ENCODE measurements at places on chromosomes 11 and 22.

DNA sequence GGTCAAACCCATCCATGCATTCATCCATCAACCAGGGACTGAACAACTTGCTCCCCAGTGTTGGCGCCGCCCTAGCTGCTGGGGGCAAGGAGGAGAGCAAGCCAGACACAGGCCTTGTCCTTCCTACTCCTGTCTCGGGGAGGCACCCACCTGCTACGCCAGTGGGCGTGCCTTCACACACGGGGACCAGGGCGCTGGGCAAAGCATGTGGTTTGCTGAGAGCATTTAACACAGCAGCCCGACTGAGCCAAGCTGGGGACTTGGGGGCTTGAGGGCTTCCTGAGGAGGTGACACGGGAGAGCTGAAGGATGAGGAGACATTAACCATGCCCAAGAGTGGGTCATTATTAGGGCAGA is 30.6 kb downstream of the CACNA1I start:
- DNase-seq = no peak

DNA sequence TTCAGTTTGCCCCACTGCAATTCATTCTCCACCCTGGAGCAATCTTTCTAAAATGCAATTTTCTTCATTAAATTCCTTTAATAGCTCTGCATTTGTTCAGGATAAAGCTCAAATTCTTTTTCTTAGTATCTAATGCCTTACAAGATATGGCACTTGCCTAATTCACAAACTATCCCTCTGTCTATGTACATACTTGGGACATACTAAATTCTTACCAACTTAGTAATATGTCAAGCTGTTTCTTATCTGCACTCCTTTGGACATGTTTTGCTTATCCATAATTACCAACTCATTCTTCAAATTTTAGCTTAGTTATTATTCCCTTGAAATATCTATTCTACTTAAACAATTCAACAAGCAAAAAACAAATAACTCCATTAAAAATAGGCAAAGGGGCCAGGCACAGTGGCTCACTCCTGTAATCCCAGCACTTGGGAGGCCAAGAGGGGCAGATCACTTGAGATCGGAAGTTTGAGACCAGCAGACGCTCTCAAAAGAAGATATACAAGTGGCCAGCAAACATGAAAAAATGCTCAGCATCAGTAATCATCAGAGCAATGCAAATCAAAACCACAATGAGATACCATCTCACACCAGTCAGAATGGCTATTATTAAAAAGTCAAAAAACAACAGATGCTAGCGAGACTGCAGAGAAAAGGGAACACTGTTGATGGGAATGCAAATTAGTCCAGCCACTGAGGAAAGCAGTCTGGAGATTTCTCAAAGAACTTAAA is 96.9 kb downstream of the FAM76B start:
- no peak for DNase-seq

DNA sequence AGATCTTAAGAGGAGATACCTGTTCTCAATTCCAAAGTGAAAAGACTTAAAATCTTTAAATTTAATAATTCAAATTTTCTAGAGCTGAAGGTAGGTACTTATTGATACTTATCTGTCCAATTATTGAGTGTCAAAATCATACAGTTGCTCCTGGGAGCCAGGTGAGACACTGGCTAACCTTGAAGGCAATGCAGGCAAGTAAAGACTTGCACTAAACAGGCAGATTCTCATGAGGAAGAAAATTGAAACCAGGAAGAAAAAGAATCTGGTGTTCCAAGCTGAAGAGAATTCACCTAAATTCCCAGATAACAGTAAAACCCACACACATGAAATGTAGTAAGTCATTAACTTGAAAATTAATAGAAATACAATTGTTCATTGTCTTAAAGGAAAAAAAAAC is 30.3 kb downstream of the VSIG10L2 start:
- DNase-seq = no peak

DNA sequence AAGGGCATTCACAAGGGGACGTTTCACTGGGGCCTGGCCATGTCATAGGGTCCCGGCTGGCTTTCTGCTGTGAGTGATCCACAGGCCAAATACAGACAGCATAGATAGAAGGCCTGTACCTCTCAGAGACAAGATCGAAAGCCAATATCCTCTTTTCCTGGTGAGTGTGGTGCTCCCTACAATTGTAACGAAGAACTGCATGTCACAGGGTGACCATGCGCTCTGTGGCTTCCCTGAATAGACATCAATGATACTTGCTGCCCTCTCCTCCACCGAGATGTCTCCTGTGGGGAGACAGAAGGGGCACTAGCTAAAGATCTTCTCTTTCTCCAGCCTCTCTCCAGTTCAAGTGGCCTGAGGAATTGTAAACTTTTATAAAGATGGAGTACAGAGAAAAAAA is 226.1 kb upstream of the POU2AF2 start:
- DNase-seq = no peak

Measured in SW 1271 (cell line).